DMS79 treated with DMSO at 0.1 percent for 48 hours (cell line): ENCODE measurements at places on chromosomes 2 and 18.

DNA sequence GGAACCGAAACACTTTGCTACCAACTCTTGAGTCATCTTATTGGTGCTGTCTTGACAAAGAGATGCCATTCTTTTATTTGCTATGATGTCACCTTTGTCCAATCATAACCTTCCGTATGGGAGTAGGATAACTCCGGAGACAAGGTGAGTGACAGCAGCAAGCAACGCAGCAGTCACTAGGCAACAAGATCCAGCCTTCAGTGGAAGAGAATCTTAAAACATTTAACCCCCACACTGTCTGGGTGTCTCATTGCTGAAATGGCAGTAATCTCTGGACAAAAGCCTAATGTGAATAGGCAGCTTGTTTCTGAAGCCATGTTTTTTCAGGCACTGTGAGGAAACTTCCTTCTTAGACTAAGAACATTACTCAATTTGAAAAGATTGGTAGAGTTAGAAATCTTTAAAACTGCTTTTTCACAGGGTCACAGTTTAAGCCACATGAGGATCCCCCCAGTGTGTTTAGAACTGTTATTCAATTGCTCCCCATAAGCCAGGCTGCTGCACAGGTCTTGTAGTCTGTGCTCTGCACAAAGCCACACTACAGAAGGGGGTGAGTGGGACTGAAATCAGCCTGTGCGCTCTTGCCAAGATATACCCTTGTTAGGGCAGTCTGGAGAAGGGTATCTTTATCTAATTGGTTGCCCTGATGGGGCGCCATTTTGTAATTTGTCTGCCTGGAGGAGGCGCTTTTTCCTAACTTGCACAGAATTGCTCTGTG, 131.5 kb upstream of the STON1 start:
- DNase-seq = peak; percentile 94

- no peak for DNase-seq
These were observed 62.8 kb upstream of the ATL2 start for GRCh38 chr2:38439863-38440262.

GRCh38 chr2:158772306-158773078, 22.6 kb upstream of the DAPL1 start:
- no peak for DNase-seq

- DNase-seq = peak; percentile 32
These were observed 31.3 kb downstream of the CNGA3 start for GRCh38 chr2:98377544-98377943.

DNA sequence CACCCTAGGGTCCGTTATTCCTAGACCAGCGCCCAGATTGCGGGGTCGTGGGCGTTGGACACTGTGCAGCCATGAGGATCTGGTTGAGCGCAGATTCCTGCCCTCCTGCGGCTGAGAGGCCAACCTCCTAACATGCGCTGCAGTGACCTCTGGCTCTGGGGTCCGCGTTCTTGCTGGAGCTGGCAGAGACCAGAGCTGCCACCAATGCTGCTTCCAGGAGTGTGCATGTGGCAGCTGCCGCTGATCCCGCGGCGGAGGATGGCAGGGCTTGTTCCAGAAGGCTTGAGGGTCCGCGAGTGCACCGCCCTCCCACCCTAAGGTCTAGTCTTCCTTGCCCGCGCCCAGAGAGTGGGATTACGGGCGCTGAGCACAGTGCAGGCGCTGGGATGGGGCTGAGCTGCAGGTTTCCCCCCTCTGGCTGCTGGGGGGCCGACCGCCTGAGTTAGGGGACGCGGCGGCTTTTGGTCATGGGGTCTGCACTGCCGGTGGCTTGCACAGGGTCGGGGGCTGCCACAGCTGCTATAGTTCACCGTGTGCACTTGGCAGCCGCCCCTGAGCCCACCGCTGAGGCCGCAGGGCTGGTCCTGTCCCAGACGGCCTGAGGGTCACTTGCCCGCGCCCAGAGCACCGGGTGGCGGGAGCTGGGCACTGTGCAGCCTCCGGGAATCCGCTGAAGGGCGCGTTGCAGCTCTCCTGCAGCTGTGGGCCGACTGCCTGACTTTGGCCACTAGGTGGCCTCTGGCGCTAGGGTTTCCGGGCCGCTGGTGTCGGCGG, 145.9 kb downstream of the CCDC74A start:
- DNase-seq = peak; percentile 58

DNA sequence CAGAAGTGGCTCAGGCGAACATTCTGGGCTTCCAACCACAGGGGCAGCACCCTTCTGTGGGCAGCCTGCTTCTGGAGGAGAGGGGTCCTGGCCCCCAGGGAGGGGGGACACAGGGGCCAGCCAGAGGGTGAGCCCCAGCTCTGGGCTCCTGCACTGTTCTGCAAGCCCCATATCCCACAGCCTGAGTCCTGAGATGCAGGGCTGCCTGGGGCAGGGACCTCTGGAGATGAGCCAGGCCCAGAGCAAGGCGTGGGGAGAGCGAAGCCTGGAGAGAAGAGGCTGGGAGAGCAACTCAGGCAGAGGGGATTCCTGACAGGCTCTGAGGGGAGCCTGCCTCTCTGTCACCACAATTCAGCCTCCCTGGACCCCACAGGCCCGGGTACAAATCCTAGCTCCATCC, 13.5 kb upstream of the PRSS56 start:
- no peak for DNase-seq

- no peak for DNase-seq
These were observed 86.6 kb upstream of the OTX1 start for GRCh38 chr2:62964050-62964449.

DNA sequence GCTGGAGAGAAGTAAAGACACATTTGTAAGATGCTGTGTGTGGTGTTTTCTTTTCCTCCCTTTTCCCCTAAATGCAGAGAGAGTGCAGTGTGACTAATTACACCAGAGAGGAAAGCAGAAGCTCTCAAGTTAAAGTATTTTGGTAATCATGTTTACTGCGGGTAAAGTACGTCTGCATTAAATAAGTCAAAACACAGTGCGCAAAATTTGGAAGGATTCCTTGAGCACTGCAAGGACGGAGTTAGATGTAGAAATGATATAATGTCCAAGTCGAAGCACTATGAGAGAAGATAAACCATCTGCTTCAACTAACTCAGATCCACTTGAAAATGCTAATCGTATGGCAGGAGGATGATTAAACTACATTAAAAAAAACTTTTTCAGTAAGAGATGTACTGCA, 766.5 kb downstream of the RNF144A start:
- no peak for DNase-seq

DNA sequence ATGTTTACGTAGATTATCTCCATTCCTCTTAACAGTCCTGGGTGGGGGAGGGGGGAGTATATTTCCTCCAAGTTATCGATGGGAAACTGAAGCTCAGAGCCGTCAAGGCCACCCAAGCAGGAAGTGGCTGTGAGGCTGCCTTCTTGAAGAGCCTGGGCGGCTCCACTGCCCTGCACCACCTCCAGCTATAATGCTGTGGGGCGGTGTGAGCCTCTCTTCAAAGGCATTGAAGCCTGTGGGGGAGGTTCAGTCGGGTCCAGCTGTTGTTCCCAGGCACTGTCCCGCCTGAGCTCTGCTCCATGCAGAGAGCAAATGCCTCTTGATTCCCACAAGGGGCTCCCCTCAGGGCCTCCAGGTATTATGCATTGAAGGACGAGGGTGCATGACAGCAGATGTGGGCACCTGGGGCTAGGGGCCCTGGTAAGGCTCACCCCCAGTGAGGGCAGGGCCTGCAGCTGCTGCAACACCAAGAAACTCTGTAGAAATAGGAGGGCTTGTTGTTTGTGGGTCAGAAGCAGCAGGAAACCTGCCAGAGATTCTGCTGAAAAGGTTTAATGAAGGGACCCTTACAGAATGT, 29.5 kb upstream of the LAPTM4A start:
- no peak for DNase-seq

DNA sequence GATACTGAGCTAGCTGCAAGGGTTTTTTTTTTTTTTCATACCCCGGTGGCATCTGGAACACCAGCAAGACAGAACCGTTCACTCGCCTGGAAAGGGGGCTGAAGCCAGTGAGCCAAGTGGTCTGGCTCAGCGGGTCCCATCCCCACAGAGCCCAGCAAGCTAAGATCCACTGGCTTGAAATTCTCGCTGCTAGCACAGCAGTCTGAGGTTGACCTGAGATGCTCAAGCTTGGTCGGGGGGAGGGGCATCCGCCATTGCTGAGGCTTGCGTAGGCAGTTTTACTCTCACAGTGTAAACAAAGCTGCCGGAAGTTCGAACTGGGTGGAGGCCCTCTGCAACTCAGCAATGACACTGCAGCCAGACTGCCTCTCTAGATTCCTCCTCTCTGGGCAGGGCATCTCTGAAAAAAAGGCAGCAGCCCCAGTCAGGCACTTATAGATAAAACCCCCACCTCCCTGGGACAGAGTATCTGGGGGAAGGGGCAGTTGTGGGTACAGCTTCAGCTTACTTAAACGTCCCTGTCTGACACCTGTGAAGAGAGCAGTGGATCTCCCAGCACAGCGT, 5.1 kb upstream of the MIB1 start:
- no peak for DNase-seq
